ENCODE measurements at places on chromosomes 12 and 14.

DNA sequence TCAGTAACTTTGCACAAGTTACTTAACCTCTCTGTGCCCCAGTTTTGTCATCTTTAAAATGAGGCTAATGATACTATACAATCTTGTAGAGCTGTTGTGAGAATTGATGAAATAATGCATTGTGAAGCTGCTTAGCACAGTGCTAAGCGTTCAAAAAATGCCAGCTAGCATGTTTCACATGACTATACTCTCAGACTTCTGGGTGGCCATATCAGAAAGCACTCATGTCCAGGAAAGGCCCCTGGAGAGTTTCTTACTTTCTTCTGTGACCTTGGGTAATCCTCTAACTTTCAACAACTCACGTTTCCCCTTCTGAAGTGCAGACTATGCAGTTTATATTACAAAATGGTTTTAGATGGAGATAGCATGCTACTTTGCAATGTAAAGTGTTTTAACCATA is 68.1 kb downstream of the TPH2 start:
- no peak for DNase-seq

GRCh38 chr14:51602310-51602709 is 49.4 kb upstream of the FRMD6 start:
- no peak for DNase-seq

DNA sequence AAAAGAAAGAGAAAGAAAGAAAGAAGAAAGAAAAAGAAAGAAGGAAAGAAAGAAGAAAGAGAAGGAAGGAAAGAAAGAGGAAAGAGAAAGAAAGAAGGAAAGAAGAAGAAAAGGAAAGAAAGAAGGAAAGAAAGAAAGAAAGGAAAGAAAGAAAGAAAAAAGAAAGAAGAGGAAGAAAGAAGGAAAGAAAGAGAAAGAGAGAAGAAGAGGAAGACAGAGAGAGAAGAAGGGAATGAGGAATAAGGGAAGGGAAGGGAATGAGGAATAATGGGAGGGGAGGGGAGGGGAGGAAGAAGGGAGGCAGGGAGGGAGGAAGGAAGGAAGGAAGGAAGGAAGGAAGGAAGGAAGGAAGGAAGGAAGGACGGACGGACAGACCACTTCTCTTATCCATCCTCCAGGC is 246.9 kb downstream of the ADAMTS20 start:
- no peak for DNase-seq

DNA sequence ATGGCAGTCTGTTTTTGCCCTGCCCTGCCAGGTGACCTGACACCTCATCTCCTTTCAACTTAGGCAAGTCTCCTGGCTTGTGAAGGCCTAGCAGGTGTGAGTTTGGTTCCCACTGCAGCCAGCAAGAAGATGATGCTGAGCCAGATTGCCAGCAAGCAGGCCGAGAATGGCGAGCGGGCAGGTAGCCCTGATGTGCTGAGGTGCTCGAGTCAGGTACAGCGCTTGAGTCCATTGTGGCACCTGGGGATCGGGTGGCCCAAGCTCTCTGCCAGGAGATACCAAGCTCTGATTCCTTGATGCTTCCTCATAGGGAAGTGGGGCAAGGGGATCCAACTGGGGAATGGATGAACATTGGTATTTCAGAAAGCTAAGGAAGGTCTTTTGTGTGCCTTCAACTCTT is 4.1 kb upstream of the CSAD start:
- no peak for DNase-seq

DNA sequence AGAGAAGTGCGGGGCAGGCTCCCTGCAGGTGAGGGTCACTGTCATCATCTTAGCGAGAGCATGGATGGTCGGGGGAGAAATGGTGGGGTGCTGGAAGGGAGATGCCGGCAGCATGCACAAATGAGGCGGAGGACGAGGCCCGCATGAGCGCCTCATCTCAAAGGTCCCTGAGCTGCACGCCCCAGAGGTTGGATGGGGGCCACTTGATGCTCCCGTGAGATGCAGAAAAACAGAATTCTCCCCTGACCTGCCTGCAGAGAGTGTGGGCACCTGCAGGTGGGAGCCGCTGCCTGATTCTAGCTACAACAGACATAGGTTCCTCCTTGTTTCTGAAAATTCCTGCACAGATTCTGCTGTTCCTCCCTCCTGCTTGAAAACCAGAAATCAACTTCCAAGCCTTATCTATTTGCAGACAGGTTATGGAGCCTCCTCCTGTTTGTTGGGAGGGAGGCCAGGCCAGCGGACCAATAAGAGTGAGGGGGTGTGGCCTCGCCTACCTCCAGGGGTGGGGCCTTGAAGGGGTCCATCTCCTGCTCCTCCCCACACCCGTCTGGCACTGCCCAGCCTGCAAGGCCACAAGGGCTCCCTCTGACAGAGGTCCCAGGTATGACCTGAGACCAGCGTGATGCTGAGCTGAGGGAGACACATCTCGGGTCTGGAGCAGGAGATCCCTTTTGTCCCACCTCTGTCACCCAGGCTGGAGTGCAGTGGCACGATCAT is 67.2 kb downstream of the KDM2B start:
- no peak for DNase-seq

- DNase-seq = no peak
Observed at GRCh38 chr14:96229315-96229714, 24.7 kb downstream of the BDKRB2 start.

GRCh38 chr14:93821051-93821450 is 32.8 kb upstream of the PRIMA1 start:
- no peak for DNase-seq

DNA sequence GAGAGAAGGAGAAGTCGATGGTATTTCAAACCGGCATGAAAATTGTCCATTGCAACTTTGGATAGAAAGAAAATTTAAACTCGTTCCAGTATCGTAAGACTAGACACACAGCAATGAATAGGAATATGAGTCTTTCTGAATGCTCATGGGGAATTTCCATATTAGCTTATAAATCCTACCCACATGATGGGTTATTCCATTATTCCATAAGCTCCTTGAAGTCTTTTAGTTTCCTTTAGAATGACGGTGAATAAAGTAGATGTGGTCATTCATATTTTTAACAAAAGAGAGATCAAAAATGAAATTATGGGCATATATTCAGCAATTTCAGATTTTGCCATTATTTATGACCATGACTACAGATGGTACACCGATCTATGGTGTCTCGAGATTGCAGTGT is 163.4 kb upstream of the HMGA2 start:
- DNase-seq = no peak

GRCh38 chr14:97036086-97036852 is 239.1 kb downstream of the VRK1 start:
- no peak for DNase-seq

DNA sequence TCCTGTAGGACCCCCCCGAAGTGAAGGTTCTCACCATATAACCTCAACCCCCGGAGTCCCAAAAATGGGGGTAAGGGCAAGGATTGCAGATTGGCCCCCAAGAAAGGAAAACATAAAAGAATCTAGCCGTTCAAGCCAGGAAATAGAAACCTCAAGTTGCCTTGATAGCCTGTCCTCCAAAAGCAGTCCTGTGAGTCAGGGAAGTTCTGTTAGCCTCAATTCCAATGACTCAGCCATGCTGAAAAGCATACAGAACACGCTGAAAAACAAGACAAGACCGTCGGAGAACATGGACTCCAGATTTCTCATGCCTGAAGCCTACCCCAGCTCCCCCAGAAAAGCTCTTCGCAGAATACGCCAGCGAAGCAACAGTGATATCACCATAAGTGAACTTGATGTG is 344.2 kb upstream of the RGS6 start:
- no peak for DNase-seq

DNA sequence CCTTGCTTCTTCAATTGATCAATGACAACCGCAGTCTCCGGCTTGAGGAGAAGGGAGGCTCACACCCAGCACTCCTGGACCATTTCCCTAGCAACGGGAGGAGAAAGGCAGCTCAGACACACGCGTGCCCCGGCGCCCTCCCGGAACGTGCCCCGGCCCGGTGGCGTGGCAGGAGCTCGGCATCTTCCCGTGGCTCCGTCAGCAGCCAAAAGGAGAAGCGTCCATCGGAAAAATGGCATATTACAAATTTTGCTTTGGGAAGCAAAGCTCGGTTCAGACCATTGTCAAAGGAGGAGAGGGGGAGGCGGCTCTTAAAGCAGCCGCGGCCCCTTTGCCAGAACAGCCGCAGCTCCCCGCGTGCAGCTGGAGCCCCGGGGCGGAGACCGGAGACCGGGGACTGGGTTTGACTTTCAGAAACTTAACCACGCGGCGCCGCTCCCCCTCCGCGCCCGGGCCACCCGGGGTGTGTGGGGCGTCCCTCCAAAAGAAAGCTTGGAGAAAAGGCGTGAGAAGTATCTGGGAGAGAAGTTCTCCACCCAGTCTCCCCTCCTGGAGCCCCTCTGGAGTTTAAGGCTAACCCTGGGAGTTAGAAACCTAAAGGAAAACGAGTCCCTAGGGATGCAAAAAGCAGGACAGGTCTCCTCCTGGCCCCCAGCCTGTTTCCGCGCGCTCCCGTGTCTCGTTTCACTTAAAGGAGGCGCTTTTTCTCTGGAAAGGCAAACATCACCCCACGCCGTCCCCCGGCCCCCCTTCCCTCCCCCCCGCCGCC is 545 bp downstream of the PPFIA2 start:
- DNase-seq = no peak

DNA sequence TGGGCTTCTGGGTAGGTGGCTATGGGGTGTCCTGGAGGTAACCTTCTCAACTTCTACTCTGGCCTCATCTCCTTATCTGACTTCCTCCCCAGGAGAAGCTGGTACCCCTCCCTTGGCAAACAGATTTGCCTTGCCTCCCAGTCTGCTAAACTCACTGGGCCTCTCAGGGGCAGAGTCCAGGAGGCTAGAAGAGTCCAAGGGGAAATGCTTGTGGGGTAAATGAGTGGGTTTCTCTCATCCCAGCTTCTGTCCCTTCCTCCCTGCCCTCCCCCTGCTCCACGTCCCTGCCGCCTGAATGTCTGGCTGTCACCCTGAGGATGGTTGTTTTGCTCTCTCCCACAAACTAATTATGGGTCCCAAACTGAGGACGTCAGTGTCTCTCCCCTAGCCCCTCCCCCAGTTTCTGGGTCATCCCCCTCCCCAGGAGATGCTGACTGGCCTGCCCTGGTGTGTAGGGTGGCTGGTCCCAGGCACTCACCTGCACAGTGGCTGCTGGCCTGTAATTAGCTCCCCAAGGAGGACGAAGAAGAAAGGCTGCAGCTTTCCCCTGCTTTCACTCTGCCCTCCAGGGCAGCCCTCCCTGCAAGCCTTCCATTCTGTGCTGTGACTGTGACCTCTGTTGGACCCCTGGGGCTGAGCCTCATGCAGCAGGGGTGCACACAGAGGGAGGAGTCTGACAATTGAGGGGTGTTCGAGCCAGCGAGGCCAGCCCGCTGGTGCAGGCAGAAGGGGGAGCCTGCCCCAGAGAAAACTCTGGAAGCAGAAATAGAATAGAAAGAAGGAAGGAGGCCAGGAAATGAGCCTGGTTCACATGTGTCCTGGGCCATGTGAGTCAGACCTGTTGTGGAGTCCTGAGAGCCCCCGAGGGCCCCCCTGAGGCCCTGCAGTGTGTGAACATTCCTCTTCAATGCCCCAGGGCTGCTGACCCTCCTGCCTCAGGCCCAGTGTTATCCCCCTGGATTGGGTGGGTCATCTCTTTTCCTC is at the start of gene LRP1-AS:
TSS of gene LRP1-AS (minus strand) at position 659 of the 984 bp plus-strand sequence.
- DNase-seq = no peak

- DNase-seq = no peak
Observed at GRCh38 chr12:48813465-48814261, 4.6 kb upstream of the CACNB3 start.

- no peak for DNase-seq
Observed at GRCh38 chr14:76133103-76133502, 18.6 kb upstream of the GPATCH2L start.

DNA sequence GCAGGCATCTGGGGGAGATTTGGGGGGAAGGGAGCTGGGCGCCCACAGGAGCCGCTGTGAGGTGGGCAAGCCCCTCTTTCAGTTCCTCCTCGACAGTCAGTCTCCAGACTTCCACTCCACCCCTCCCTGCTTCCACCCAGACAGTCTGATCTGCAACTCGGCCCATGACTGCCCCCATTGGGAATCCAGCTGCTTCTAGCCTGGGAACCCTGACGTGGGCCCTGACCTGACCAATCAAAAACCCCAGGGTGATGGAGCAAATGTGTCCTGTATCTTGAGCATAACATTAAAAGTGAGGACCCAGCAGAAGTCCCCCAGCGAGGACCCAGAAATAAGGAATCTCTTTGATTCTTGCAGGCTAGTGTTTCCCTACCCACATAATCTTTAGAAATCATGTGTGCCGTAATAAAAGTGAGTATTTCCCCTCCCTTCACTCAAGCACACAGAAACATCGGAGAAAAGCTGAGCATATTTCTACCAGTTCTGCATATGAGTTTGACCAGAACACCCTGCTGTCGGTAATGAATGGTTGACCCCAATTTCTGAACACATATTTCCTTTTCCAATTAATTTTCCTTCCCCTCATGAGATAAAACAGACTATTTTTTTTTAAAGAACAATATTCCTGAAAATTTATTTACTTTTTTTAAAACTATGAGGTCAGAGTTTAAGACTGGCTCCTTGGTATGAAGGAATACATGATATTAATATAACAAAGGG is 6.4 kb downstream of the SSH1 start:
- no peak for DNase-seq

- DNase-seq = no peak
Observed at GRCh38 chr12:102551186-102551585, 70.8 kb upstream of the IGF1 start.

DNA sequence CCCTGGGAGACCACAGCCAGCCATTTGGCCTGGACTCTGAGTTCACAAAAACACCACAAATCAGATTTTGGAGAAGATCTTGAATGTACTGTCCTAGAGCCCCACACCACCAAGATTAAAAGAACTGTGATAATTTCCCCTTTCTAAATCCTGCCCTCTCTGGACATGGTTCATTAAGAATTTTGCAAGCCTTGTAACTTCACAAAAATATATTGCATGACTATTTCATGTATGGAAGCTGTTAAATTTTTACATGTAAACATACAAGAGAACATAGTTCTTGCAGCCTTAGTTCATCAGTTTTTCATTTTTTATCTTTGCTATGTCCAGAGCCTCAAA is 97.0 kb downstream of the SCARB1 start:
- DNase-seq = no peak

GRCh38 chr12:21843795-21844194 is 69.3 kb upstream of the KCNJ8 start:
- no peak for DNase-seq

- DNase-seq = no peak
Observed at GRCh38 chr14:101101456-101102056, 198.0 kb upstream of the RTL1 start.

GRCh38 chr12:104596898-104597843 is 140.4 kb downstream of the CHST11 start:
- no peak for DNase-seq
